ENCODE measurements at places on chromosomes 7 and 10.

DNA sequence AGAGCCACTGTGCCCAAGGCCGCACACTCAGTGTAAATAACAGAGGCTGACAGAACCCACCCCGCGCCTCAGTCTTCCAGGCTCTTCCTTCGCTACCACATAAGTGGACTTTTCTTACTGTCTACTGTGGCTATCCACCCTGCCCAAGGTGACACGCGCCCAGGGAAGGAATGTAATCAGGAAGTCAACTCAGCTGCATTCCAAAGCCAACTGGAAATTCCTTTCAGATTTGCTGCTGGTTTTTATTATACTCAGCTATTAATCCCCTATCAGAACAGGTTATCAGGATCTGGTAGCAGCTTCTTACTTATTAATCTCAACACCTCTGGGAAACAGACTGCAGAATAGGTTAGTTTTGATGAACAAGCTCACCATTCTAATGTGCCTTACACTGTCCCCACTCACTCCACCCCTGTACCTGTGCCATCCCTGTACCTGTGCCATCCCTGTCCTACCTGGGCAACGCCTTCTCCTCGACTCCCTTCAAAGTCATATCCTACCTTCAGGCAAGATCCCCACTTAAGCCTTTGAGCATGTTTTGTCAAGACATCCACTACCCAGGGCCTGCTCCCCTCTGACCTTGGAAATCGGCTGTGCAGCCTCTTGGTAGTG, 90.7 kb downstream of the NHLRC2 start:
- DNase-seq, result no peak

GRCh38 chr10:118662228-118663035, 67.0 kb upstream of the PRLHR start:
- DNase-seq, result no peak

GRCh38 chr7:70829221-70830059, 302.5 kb upstream of the GALNT17 start:
- peak; percentile 56 for DNase-seq

- DNase-seq, result no peak
Observed at GRCh38 chr10:131183546-131184045, 127.9 kb downstream of the TCERG1L start.

GRCh38 chr10:131812736-131813604, 87.8 kb upstream of the PPP2R2D start:
- DNase-seq, result no peak

DNA sequence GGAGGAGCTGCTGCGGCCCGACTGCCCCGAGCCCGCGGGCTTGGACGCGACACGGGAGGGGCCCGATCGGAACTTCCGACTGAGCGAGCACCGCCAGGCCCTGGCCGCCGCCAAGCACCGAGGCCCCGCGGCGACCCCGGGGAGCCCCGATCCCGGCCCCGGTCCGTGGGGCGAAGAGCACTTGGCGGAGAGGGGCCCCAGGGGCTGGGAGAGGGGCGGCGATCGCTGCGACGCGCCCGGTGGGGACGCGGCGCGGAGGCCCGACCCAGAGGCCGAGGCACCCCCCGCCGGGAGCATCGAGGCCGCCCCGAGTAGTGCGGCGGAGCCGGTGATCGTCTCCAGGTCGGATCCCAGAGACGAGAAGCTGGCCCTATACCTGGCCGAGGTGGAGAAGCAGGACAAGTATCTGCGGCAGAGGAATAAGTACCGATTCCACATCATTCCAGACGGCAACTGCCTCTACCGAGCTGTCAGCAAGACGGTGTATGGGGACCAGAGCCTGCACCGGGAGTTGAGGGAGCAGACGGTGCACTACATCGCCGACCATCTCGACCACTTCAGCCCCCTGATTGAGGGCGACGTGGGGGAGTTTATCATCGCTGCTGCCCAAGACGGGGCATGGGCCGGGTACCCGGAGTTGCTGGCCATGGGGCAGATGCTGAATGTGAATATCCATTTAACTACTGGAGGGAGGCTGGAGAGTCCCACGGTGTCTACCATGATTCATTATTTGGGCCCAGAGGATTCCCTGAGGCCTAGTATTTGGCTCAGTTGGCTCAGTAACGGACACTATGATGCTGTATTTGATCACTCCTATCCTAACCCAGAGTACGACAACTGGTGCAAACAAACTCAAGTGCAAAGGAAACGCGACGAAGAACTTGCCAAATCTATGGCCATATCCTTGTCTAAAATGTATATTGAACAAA, 1.4 kb downstream of the OTUD1 start:
- DNase-seq, result no peak

- DNase-seq, result no peak
Observed at GRCh38 chr7:146878901-146879300, 762.3 kb downstream of the CNTNAP2 start.

- DNase-seq, result no peak
Observed at GRCh38 chr10:14625765-14626525, 148.8 kb downstream of the FAM107B start.
